ENCODE measurements at places on chromosomes 1 and 21.
A peak's percentile ranks its signal among the peaks of the same experiment; 100 is the strongest.

GRCh38 chr21:45080639-45081414 lies 6.4 kb downstream of the ADARB1 start:
- DNase-seq: peak; percentile 24

- no peak for DNase-seq
Measured at GRCh38 chr1:204363335-204364114, 3.8 kb upstream of the PLEKHA6 start.

DNA sequence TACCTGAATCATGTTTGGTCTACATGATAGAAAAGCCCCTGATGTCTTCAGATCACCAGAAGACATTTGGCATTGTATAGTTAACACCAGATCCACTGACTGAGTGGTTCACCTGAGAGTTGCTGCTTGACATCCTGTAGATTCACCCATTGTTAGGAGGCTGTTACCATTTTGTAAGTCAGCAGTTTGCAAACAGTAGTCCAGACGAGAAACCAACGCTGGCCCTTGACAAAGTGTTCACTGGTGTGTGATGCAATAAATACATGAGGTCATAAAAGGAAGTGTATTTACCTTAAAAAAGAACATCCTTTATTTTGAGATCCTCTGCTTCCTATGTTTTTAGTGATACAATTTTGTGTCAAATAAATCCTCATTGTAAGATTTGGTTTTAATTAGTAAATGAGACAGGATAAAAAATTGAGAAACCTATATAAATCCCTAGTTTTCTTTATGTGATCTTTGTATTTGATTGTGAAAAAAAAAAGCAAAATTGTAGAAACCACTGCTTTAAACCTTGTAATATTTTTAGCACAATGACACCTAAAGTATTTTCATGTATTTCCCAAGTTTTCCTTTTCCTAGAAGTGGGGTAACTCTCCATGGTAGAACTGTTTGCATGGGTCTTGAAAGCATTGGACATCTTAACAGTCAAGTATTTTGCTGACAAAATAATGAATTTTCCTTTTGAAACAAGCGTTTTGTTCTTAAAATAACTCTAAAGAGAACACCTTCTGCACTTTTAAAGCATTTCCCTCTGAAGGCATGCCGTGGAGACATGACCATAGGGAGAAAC lies 204.3 kb downstream of the FGGY start:
- DNase-seq: no peak

DNA sequence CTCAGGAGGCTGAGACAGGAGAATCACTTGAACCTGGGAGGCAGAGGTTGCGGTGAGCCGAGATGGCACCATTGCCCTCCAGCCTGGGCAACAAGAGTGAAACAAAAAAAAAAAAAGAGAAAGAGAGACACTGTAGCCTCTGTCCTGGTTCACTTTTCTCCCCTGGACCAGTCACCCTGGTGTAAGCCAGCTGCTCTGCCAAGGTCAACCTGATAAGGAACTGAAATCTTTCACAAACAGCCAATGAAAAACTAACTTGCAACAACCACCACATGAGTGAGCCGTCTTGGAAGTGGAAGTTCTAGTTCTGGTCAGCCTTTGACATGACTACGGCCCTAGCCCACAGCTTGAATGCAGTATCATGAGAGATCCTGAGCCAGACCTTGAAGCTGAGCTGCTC lies 36.8 kb upstream of the CXADR start:
- DNase-seq: no peak

- peak; percentile 68 for DNase-seq
Measured at GRCh38 chr1:145999321-146000024, 3.1 kb upstream of the TXNIP start.

GRCh38 chr1:56374026-56374974 lies 205.1 kb downstream of the PLPP3 start:
- no peak for DNase-seq

DNA sequence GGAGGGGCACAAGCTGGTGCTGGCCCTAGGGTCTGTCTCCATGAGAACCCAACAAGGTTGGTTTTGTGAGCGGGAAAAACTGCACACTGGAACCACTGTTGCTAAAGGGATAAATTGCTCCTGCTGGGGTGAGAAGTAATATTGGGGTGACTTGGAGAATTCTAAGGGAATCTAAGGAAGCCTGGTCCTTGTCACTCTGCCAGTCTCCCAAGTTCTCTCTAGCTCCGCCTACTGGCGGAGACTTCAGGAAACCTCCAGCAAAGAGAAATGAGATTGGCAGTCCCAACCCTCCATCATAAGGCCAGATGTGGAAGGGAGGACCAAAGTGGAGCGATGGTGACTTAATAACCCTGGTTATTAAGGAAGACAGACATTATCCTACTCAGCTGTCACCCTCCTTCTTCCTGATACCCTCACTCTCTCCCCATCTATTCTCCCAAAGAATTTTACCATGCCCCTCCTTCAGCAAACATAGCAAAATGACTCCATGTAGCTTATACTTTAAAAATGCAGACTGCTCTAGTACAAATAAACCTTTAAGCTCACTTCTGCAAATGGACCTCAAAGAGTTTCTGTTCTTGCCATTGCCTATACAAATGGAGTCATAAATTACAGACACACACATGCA lies 2.7 kb downstream of the LCE1F start:
- DNase-seq: no peak

DNA sequence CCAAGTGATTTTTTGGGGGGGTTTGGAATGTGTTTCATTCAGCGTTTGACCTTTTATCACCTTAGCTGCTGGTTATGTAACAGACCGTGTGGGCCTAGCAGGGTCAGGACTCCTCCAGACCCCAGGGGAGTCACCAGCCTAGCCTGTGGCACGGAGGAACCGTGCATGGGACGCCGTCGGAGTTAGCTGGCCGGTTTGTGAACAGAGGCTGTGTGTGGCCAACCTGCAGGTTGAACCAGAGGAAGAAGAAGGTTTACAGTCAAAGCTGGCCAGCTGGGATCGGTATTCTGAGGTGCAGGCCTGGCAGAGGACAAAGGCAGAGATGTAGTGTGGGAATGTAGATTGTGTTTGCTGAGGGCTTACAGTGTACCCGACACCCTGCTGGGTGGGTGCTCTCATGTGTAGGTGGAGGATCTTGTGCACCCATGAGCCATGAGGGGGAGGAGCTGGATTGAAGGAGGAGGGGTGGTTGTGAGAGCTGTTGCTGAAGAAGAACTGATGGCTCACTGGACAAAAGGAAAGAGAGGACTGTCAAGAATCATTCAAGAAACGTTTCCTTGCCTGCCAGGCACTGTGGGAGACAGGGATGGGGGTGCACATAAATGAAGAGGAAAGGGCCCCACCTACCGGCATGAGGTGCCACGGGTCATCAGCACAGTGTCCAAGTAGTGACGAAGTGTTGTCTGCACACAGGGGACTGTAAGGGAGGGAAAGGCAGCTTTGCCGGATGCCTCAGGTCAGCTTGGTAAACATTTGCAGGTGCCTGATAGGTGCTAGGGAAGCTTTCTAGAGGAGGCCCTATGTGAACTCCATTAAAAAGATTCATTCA lies 40.0 kb upstream of the PWP2 start:
- DNase-seq: peak; percentile 64

GRCh38 chr1:8404460-8405370 lies 86.8 kb downstream of the SLC45A1 start:
- DNase-seq: no peak

- DNase-seq: no peak
Measured at GRCh38 chr21:19320291-19320690, 916.7 kb upstream of the TMPRSS15 start.

DNA sequence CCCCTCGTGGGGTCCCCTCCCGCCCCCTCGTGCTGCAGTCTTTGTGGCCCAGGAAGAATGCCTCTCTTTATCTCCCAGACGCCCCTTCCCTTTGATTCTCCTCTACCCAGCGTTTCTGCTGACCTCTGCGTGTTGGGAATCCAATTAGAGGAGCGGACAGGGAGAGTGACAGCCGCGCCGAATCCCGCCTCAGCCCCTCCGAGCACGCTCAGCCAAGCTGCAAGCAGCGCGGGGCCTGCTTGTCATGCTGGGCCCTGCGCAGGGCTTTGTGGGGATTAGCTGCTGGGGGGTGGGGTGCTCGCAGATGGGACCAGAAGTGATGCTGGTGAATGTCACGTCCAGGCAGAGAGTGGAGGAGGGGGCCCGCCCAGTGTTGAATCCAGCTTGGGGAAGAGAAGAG lies 91.1 kb downstream of the EPHB2 start:
- no peak for DNase-seq

DNA sequence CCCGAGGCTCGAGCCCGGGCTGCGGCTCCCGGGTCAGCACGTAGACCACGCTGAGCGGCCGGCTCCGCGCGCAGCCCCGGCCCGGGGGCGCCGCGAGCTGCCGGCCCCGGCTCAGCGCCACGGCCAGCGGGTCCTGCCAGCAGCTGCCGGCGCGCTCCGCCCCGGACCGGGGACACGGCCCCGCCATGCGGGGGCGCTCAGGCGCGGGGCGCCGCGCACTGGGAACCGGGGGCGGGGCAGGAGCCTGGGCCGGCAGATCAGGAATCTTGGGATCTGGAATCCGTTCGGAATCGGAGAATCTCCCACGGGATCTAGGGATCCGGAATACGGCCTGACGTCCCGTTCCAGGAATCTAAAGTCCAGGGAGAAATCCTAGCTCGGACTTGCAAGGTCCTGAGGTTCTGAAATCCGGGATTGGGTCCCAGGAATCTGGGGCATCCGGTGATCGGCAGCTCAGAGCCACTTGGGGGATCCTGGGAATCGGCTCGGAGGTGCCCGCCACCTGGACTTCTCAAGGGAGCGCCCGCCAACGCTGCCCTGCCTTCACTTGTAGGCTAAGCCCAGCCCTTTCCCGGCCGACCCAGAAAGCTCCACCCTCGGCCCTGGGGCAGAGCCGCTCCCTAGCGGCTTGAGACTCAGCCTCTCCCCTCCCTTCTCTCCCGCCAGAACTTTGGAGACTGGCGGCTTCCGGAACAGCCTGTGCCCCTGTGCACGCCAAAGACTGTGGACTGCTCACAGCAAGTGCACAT lies at the start of gene MAP3K6:
Gene MAP3K6, minus strand, starts transcription at position 551 of the 749 bp plus-strand sequence. Its CDS starts 364 bp downstream, at position 187.
- peak; percentile 96 for DNase-seq

DNA sequence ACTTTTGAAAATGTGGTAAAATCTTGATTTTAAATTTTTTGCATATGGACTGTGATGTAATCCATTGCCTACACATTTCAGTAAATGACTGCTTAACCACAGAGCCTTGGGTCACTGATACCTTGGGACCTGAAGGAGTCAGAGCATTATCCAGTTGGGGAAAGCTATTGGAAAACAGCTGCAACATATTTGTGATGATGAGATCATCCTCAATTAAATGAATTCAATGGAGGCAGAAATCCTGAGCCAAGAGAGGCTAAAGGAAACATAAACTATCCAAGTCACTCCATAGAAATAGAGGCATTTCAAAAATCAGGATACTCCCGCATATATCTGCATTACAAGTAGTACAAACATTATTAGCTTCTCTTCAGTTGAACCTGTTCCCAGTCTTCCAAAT lies 99.8 kb upstream of the PRMT6 start:
- DNase-seq: no peak

GRCh38 chr21:41207401-41208375 lies 39.7 kb downstream of the BACE2 start:
- DNase-seq: peak; percentile 82

DNA sequence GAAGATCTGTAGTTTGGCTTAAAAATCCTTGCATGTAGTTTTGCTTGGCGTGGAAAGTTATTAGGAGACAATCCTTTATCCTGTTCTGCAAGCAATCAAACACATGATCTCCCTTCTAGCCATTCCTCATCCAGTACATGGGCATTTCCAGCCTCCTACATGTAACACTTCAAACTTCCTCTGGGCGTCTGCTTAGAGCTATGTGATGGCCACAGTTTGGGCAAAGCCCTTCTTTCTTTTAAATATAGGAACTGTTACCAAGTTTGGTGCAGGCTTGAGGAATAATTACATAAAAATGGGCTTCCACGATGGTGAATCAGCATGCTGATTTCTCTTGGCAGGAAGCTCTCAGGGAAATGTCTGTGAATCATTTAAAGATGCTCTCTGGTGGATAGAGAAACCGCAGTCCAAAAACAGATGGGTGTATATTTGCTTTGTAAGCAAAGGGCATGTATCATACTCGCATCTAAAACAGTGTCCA lies 176.9 kb upstream of the FMN2 start:
- DNase-seq: no peak

GRCh38 chr1:97041026-97041425 lies 319.4 kb downstream of the PTBP2 start:
- no peak for DNase-seq

DNA sequence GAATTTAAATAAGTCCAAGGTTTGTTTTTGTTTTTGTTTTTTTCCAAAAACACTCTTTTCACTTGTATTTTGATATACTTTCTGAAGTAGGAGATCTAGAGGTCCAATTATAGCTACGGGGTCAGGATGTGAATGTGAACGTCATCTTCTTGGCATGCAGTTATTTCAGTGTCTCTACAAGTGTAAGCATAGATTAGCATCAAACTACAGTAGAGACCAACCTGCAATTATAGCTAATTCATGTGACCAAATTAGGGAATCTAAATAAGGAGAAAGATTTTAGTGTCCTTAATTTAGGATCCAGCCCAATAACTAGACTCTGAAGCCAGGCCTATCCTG lies 107.3 kb upstream of the PALMD start:
- DNase-seq: no peak

GRCh38 chr1:66393586-66394287 lies 140.2 kb upstream of the SGIP1 start:
- DNase-seq: no peak

DNA sequence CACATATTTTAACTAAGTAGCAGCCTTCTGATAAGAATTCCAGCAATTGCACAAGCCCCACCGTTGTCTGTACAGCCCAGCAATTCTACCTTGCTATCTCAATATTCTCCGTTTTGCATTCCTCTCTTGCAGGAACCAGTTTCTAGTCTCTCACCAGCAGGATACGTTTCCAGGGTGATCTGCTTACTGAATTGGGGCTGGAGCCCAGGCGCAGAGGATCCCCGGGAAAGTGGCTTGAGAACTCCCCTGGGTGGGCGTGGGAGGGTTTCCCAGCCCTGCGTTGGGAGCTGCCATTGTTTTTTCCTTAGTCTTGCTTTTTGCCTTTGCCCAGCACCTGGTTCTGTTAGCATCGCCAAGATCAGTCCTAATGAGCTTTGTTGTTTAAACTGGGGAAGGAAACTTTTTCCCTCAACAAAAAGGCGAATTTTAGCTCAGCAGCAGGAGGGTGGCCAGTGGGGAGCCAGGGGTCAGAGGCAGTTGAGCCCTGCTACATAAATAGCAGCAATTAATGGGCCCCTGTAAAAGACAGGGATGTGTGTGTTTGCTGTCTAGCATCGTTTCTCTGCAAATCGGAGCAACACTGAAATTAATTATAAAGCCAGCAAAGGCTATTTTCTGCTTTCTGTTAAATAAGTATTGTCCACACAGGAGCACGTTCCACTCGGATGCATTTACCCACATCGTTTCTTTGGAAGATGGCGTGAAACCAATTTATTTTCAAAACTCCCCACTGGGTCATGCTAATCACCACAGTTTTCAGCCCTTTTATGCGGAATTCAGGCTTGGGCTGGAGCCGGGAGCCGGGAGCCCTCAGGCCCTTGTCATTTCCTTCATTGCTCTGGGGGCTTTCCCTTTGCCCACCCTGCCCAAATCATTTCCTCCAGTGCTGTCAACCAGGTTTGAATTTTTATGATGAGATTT lies 36.6 kb downstream of the HUNK start:
- DNase-seq: no peak

Data from coronary artery (tissue), 2 donors.